ENCODE measurements at places on chromosomes 1 and 21. TPM values are rescaled to one million over a fixed set of nuclear protein-coding genes. Genes with fewer than 3 reads are reported as not detected.

The TXNIP gene
- 3,579 TPM for polyA plus RNA-seq

The MMP23B gene
- 0.93 TPM for polyA plus RNA-seq

The MSH4 gene
- polyA plus RNA-seq: 0.10 TPM

The CD247 gene
- polyA plus RNA-seq: 63.3 TPM

The GCSAML gene
- polyA plus RNA-seq: not detected

The ADCY10 gene
- 0.49 TPM for polyA plus RNA-seq

The PRR9 gene
- polyA plus RNA-seq: not detected

The OR6N1 gene
- polyA plus RNA-seq: not detected

The FCMR gene
- polyA plus RNA-seq: 1,091 TPM

The RHD gene
- polyA plus RNA-seq: 0.19 TPM

The PKNOX1 gene
- polyA plus RNA-seq: 13.1 TPM

The CFHR5 gene
- polyA plus RNA-seq: not detected

Measured in IgD-negative memory B cell (primary cell).